ENCODE measurements at places on chromosomes 2 and 18.
A peak's percentile ranks its signal among the peaks of the same experiment; 100 is the strongest.

- no peak for DNase-seq
These were observed 67.8 kb downstream of the SRBD1 start for GRCh38 chr2:45543257-45543656.

DNA sequence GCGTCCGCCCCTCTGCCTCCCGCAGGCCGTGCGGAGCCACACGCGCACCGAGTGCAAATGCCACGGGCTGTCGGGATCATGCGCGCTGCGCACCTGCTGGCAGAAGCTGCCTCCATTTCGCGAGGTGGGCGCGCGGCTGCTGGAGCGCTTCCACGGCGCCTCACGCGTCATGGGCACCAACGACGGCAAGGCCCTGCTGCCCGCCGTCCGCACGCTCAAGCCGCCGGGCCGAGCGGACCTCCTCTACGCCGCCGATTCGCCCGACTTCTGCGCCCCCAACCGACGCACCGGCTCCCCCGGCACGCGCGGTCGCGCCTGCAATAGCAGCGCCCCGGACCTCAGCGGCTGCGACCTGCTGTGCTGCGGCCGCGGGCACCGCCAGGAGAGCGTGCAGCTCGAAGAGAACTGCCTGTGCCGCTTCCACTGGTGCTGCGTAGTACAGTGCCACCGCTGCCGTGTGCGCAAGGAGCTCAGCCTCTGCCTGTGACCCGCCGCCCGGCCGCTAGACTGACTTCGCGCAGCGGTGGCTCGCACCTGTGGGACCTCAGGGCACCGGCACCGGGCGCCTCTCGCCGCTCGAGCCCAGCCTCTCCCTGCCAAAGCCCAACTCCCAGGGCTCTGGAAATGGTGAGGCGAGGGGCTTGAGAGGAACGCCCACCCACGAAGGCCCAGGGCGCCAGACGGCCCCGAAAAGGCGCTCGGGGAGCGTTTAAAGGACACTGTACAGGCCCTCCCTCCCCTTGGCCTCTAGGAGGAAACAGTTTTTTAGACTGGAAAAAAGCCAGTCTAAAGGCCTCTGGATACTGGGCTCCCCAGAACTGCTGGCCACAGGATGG, 7.1 kb upstream of the WNT10A start:
- no peak for DNase-seq

DNA sequence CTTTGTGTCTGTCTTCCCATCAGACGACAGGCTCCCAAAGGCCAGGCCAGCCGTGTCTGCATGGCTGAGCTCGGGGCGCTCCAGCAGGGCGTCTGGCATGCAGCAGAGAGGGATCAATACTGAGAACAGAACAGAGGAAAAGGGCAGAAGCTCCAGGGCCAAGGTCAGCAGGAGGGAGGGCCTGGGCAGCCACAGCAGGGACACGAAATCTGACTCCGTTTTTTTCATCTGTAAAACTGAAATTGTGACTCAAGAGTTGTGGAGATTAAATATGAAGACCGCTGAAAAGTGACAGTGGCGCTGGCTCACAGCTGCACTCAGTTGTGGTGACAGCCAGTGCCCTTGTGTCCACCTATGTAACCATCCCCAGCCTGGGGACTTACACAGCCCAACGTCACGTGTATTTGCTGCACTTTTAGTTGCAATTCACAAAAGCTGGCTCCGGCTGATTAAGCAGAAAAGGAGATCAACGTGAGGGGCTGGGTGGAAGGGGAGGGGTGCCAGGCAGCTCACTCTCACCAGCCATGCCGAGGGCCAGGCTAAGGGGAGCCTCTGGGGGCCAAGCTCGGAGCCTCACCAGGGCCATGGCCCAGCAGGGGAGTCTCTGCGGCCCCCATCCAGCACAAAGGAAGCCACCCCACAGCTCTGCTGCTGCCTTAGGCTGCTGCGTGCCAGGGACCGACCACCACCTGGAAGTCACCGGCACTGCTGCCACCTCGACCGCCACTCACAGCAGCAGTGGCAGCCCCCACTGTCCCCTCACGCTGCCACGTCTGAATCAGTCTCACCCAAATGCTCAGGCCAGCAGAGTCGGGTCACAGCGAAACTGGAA, 74.7 kb downstream of the EIPR1 start:
- no peak for DNase-seq

DNA sequence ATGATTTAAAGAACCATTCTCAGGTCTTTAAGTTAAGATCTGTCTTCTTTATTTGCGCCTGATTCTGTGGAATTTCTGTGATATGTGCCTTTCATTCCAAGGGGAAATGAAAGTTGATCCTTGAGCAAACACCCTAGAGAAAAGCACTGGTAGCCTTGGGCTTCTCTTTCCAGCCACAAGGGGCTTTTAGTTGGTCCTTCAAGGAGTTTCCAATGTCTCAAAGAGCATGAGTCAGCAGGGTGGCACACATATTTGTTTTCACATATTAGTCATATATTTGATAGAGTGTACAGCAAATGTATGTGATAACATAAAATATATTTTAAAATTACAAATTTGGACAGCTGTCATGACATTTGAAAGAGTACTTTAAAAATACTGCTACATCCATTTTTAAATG, 339.5 kb downstream of the TXNL1 start:
- DNase-seq: peak; percentile 48

- no peak for DNase-seq
These were observed 102.6 kb downstream of the DYSF start for GRCh38 chr2:71555798-71556454.

DNA sequence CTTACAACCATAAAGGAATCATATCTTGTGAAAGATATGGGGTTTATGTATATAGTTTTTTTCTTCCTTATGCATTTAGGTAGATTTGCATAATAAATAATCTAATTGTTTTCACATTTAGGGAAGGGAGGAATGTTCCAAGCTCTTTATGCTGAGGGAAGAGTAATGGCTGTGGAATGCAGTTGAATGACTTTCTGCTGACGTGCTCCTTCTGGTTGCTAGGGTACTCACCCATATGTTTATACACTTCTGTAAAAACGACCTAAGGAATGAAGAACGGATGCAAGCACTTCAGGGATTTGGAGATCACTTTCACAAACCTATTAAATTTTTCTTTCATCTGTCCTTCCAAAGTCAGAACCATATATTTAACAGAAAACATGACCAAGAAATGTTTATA, 29.2 kb upstream of the PPP4R1 start:
- no peak for DNase-seq

DNA sequence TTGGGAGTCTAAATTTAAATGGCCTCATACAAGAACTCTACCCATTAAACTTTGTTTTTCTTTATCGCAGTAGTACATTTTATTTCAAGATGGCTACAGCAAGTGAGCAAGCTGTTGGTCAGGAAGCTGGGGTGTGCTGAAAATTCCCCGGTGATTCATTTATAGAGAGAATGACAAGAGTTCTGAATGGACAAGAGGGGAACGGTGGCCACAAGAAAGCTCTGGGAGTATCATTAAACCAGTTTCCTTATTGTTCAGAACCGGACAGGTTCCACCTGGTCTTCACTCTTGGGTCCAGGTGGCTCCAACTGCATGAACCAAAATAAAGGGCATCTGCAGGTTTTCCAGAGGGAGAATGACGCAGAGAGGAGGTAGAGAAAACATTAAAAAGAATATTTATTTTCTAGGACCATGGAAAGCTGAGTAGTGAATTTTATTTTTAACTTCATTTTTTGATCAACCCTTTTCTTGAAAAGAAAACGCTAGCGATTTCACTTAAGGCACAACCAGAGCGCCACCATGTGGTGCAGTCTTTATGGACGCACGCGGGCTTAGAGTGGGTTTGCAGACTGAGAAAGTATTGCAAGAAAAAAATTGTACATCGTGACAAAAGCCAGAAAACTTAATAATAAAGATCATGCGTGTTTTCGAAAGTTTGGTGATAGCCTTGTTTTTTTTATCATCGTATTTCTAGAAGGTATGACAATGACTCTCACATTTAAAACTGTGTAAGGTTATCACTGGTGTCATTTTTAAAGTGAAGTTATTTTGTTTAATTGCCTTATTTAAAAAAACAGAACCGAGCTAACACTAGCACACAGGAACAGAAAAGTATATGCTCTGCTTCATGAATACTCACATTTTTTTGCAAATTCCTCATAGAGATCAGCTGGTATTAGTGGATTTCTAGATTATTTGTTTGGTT, 97.9 kb upstream of the NOL4 start:
- peak; percentile 5 for DNase-seq

GRCh38 chr2:234792621-234793022, 159.2 kb upstream of the SH3BP4 start:
- no peak for DNase-seq

GRCh38 chr2:59936048-59936447, 617.4 kb downstream of the BCL11A start:
- DNase-seq: no peak

DNA sequence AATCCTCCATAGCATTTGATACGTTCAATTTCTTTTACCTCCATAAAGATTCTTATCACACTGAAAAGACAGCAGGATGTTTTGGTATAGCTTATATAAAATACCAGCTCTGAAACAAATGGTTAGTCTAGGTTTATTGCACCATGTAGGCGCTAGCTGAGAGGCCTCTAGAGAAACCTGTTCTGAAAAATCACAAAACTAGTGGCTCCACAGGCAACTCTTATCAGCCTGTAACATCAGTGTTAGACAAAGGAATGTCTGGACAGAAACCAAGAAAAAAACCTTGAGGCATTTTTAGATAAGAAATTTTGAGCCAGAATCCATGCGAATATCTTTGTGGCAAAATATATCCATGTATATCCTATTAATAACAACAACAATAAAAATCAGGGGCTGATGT, 440.4 kb upstream of the MAP2 start:
- peak; percentile 1 for DNase-seq

- no peak for DNase-seq
These were observed 1321.9 kb upstream of the CHAC2 start for GRCh38 chr2:52445686-52446085.

GRCh38 chr2:163345795-163346573, 389.8 kb downstream of the FIGN start:
- DNase-seq: no peak

GRCh38 chr2:7931808-7932207, 750.0 kb upstream of the ID2 start:
- DNase-seq: no peak

DNA sequence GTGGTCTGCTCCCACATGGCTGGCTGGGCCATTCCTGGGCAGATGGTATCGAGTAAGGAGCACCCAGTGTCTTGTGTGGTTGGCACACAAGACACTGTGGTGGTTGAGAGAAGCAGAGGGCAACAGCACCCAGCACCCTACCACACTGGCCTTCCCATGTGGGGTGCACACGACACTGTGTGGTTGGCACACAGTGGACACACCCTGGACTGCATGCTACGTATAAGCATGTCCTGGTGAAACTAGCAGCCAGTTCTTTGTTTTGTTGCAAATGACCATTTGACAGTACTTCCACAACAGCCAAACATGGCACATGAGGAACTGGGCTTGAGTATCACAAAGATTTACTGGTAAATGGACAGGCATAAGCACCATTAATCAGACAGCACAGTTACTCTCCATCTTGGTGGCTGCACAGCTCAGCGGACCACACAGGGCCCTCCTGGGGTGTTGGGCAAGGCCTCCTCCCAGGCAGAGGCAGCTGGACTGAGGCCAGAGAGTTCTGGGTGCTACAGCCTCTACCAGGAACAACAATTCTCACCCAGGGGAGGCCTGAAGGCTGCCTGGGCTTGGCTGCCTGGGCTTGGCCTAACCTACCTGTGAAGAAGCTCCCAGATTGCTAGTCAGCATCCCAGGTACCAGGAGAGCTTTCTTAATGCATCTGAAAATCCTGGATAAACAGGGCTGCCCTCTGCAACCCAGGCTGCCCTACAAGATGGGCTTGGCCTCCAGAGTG, 59.3 kb upstream of the ALPP start:
- no peak for DNase-seq

GRCh38 chr2:31987454-31988220, 23.2 kb downstream of the MEMO1 start:
- DNase-seq: peak; percentile 41

DNA sequence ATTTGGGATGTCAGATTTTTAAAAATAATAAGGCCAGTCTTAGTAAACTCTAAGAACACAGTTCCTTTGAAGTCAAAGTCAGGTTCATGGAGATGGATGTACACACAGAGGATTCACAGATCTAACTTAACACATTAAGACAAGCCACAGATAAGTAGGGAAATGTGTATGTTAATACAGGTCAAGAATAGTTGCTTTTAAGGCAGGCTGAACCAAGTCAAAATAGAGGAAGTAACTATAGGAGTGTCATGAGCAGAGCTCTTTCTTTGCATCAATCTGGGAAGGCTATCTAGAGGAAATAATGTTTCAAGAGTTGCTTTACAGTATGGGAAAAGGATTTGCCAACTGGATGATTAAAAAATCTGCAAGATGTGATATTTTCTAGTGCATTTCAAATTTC, 128.0 kb upstream of the FBXO11 start:
- DNase-seq: no peak

- no peak for DNase-seq
These were observed 121.7 kb upstream of the GLI2 start for GRCh38 chr2:120613742-120614571.

DNA sequence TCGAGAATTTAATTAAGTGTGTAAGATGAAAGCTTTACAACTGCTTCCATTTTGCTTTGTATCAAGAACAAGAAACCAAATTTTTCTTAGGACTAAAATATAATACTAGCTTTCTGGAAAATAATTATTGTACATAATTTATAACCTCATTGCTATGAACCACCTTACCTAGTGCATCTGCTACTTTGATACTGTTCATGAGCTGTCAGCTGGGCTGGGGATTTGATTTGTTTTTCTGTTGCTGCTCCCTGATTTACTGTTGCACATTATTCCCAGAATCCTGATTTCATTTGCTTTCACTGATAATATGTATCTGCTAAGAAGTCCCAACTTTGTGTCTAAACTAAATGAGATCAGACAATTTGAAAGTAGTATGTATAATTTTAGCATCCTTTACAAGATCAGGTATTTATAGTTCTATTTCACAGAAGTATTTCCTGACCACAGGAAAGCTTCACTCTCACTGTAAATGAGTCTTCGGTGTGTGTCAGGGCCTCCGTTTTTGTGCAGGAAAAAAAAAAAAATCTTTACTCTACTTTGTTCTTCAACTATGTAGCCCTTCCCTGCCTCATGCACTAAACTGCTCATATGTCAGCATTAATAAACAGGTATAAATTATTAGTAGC, 105.6 kb upstream of the CCDC150 start:
- DNase-seq: no peak

Measured in epithelial cell of prostate (primary cell).